ENCODE measurements at places on chromosomes 4 and X.

GRCh38 chr4:82947498-82947897 lies 47.0 kb downstream of the THAP9 start:
- DNase-seq, result no peak

DNA sequence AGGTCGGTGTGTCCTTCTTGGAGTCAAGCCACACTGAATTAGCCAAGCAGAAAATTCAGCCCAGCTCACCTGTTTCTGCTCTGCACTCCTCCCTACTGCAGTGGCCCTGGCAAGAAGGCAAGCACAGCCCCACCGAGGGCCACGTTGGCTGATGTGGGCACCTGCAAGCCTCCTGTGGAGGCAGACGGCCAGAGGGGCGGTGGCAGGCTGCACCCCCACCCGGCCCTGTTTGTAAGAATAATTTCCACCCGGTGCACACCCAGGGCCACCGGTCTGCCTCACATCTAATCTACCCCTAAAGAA lies 18.8 kb downstream of the PPP2R2C start:
- no peak for DNase-seq

DNA sequence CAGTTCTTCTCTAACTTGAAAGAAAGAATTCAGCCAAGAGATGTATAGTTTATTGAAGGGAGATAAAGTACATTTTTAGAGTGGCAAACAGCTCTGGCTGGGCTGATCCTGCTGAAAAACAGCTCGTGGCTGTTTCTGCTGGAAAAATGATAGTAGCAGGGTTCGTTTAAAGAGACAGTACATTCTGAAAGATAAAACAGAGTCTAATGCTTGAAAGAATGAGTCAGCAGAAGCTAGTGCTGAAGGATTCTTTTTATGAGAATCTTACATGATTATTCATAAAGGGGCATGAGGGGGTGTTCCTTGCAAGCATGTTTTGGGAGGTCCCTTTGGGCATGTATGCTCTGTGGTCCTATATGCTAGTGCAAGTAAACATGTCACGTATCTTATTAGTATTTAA lies 790.0 kb downstream of the PCDH18 start:
- no peak for DNase-seq

GRCh38 chr4:36283912-36284465 lies 2.6 kb downstream of the DTHD1 start:
- DNase-seq, result no peak

GRCh38 chrX:53279296-53280237 lies 1.8 kb downstream of the IQSEC2 start:
- DNase-seq, result no peak

GRCh38 chr4:21139327-21139726 lies 439.1 kb downstream of the PACRGL start:
- no peak for DNase-seq

DNA sequence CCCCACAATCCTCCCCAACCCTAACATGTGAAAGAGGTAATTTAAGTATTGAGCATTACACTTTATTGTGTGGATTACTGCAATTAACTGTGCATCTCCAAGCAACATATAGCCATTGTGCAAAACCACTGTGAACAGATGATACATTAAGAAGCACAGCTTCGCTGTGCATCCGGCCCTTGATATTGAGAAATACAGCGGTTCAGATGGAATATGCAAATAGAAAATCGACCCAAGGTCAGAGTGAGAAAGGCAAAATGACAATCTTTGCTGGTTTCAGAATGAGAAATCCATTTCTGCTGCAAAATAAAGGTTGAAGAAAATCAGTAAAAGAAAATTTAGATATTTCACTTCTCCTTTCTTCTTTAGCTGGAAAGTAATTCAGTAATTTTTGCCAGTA lies 805.9 kb upstream of the GRID2 start:
- DNase-seq, result no peak

- no peak for DNase-seq
Measured at GRCh38 chrX:27439771-27440170, 23.4 kb downstream of the PPP4R3C start.

GRCh38 chr4:104881136-104881886 lies 265.4 kb upstream of the TET2 start:
- DNase-seq, result no peak

DNA sequence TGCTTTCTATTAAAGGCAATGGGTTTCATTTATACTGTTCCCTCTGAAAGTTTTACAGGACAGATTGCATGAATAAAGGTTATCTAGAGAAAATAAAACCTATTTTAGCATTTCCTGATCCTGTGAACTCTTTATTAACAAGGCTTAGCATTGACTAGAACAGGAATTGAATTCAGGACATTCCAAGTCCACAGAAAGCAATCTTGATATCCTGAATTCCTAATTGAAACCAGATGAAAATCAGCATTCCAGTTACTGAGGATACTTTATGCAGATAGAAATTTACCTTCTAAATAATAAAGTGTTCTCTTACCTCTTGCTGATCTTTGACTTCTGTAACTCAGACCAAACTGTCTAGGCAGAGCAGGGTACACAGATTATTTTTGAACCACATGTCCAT lies 151.4 kb downstream of the ZNF518B start:
- no peak for DNase-seq

DNA sequence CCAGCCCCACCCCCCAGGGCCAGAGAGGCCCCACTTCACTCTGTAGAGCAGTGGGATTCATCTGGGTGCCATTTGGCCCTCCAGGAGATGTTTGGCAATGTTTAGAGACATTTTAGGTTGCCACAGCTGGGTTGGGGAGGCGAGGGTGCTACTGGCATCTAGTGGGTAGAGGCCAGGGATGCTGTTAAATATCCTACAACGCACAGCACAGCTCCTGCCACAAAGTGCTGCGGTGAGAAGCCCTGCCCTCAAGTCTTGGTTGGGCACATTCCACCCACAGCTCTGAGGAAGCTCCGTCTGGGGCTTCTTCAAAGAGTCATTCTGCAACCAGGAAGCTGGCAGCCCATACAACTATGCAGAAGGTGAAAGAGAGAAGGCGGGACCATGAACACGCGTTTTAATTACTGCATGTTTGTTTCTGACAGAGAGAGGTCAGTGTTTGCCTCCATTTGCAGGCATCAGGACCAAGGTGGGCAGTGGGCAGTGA lies 48.1 kb upstream of the FAM9C start:
- DNase-seq, result no peak

- no peak for DNase-seq
Measured at GRCh38 chrX:147351644-147352043, 537.1 kb upstream of the CXorf51A start.

GRCh38 chr4:153156263-153156662 lies 48.0 kb upstream of the TRIM2 start:
- DNase-seq, result no peak

DNA sequence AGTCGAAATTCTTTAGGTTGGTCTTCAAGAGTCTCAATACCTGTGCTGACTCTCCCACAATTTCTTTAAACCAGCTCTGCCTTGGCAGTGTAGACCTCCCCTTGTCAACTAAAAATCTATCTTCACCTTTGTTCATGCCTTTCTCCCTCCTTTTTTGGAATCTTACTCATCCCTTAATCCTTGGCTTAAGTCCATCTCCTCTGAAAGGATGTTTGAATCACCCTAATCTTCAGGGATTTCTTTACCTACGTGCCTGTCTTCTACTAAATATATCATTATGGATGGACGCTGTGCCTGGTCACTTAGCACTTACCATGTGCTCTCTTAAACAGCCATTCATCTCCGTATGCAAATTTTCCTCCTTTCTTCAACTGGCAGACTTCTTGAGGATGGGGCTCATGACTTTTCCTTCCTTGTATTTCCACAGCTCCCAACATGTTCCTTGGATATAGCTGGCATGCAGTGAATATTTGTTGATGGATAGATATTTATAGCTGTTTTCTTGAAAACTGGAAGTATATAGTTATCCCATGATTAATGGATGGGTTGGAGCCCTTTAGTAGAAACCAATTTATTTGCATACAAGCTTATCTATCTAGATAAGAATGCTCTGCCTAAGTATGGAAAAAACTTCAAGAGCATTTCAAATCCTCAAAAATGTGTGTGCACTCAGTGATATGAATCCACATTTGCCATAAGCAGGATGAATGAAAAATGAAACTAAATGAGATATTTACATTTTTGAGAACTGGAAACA lies 166.6 kb downstream of the SPRY1 start:
- DNase-seq, result no peak

DNA sequence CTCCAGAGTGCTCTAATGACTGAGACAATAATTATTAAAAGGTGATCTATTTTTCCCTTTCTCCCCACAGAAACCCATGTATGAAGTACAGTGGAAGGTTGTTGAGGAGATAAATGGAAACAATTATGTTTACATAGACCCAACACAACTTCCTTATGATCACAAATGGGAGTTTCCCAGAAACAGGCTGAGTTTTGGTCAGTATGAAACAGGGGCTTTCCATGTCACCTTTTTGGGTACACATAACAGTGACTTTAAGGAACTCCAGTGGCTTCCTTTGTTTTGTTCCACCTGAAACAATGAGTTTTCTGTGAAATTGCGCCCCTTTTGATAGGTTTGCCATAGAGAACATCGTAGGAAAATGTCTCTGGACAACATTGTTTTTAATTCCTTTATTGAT lies 69.6 kb downstream of the KIT start:
- no peak for DNase-seq

GRCh38 chr4:107404591-107405300 lies 315.3 kb downstream of the PAPSS1 start:
- no peak for DNase-seq

GRCh38 chr4:121950212-121950679 lies 1.6 kb downstream of the TRPC3 start:
- no peak for DNase-seq

- DNase-seq, result no peak
Measured at GRCh38 chr4:159764343-159764952, 661.6 kb downstream of the RAPGEF2 start.

DNA sequence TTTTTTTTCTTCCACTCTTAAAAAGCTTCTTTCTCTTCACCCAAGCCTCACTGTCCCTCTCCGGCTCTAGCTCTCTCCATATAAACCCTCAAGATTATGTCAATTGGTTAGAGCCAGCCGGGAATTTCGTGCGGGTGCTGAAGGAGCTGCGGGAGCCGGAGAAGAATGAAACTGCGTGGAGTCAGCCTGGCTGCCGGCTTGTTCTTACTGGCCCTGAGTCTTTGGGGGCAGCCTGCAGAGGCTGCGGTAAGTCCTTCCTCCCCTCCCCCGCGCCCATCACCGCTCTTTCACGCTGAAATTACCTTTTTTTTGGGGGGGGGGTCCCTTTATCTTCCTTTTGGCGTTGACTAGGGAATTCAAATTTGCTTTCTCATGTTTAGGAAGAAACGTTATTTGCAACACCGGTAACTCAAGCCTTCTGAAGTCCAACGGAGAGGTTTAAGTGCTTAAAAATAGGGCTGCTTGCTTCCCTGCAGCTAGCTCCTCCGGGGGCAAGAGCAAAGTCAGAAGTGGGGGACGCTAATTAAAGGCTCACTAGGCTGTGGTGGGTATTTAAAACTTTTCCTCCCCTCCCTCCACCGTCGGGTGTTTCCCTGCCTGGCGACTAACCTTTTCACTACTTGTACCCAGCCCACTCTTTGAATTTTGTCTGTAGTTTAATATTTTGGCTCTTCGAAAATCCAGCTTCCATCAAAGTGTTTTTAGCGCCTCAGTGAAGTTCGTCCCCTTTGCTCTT lies 491 bp downstream of the COL4A5 start:
- no peak for DNase-seq

GRCh38 chr4:1291091-1291490 lies 1.4 kb downstream of the MAEA start:
- DNase-seq, result no peak

DNA sequence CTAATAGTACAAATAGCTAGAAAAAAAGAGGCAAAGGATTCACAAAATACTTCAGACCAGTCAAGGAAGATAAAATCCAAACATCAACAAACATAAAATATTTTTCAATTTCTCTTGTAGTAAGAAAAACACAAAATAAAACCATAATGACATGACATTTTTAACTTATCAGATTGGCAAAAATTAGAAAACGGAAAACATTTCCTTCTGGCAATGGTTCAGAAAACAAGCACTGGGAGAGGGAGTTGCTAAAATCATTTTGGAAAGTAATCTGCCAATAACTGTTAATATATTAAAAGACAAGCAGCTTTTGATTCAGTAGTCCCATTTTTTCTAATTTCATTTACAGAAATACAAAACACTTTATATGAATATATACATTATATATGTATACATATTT lies 26.1 kb downstream of the TKTL2 start:
- no peak for DNase-seq

DNA sequence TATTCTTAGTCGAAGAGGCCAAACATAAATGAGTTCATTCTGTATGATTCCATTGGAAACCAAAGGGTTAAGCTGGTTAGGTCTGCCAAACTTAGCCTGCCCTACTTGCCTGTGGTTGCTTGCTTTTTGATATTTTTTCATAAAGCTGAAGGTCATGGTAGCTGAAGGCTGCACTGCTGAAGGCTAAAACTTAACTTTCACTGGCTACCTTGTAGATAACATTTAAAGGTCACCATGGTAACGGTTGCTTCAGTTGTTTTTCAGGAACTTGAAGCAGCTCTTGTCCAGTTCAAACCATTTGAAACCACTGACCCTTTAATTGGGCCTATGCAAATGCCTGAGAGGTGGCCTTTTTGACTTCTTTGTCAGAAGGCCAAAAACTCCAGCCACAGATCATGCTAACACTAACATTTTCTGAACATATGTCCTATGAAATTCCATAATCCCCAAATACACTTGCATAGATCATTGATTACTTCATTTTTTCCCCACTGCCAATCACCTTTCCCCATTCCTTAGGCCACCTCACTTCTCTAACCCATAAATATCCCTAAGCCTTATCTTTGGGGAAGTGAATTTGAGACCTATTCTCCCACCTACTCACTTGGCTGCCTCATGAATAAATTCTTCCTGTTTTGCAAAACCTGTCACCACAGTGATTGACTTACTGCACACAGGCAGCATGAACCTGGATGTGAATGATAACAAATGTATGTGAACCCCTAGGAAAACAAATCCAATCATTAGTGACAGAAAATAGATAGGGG lies 10.7 kb upstream of the SMIM10L2A start:
- DNase-seq, result no peak

- DNase-seq, result no peak
Measured at GRCh38 chrX:133937022-133937421, 48.4 kb downstream of the GPC3 start.

GRCh38 chrX:121746105-121746504 lies 698.7 kb downstream of the GLUD2 start:
- no peak for DNase-seq

DNA sequence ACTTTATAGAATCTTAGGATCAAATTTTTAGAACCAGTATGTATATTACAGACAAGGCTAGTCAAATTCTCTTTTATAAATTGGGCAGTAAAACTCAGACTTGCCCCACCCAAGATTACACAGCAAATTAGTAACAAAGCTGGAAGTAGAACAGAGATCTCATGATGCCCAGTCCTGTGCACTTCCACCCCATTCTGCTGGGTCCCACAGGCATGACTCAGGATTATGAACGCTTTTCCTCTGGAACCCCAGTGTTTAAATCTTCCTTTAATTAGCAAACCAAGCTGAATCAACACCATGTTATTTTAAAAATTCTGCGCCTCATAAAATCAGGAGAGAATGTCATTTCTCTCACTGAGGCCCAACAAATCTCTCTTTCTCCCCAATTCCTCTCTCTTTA lies 1.5 kb upstream of the IL13RA2 start:
- no peak for DNase-seq

- no peak for DNase-seq
Measured at GRCh38 chrX:122363112-122363795, 820.8 kb upstream of the GRIA3 start.

Measured in RWPE2 (cell line).